A549 treated with AZD2906 at 1 μM for 4 hours (cell line): ENCODE measurements at places on chromosomes 1 and 21. TPM values are rescaled to one million over a fixed set of nuclear protein-coding genes. Genes with fewer than 3 reads are reported as not detected.

The MTARC2 gene
- total RNA-seq, result 10.5 to 13.3 TPM (median 10.8 TPM) in 5 replicates

The MROH7 gene
- total RNA-seq, result 0.02 TPM in 1 of 5 replicates, not detected in the others

The PTPN22 gene
- total RNA-seq, result 0.04 TPM in 1 of 5 replicates, not detected in the others

The SIPA1L2 gene
- total RNA-seq, result 6.4 to 7.4 TPM (median 6.7 TPM) in 5 replicates

The CD53 gene
- total RNA-seq, result not detected in 5 replicates

The S100A1 gene
- 0.22 to 1.2 TPM (median 0.87 TPM) in 5 replicates for total RNA-seq

The ZNF644 gene
- total RNA-seq, result 16.4 to 18.7 TPM (median 17.0 TPM) in 5 replicates

The TMPRSS15 gene
- not detected in 5 replicates for total RNA-seq

The BTBD8 gene
- 0.36 to 0.86 TPM (median 0.49 TPM) in 5 replicates for total RNA-seq

The DISC1 gene
- 0.10 to 0.31 TPM (median 0.22 TPM) in 5 replicates for total RNA-seq

The C1orf115 gene
- total RNA-seq, result 4.4 to 6.3 TPM (median 5.9 TPM) in 5 replicates

The CYP4Z1 gene
- total RNA-seq, result not detected in 5 replicates

The FCMR gene
- total RNA-seq, result 4.4 to 6.3 TPM (median 5.8 TPM) in 5 replicates

The ARHGEF2 gene
- total RNA-seq, result 28.8 to 34.1 TPM (median 33.5 TPM) in 5 replicates

The ADGRB2 gene
- total RNA-seq, result 4.0 to 5.1 TPM (median 4.6 TPM) in 5 replicates

The PPM1J gene
- 0.79 to 1.0 TPM (median 0.90 TPM) in 5 replicates for total RNA-seq

The CNIH3 gene
- total RNA-seq, result 0.33 to 0.69 TPM (median 0.46 TPM) in 5 replicates

The TACSTD2 gene
- total RNA-seq, result not detected in 5 replicates

The C1orf56 gene
- 5.4 to 7.8 TPM (median 6.7 TPM) in 5 replicates for total RNA-seq

The SLC2A5 gene
- total RNA-seq, result 0.29 to 0.77 TPM (median 0.67 TPM) in 5 replicates
